Activated CD4-positive, alpha-beta T cell treated with anti-CD3 and anti-CD28 coated beads, Interleukin-2, Interleukin-4, amounts not matched to agents 100 ng/mL and 50 ng/mL, durations not matched to agents 16 hours and 8 hours (primary cell): ENCODE measurements at places on chromosomes 16 and 17.

GRCh38 chr16:89318871-89319630, 101.5 kb downstream of the ZNF778 start:
- DNase-seq = no peak

GRCh38 chr16:1766231-1766630, 5.1 kb downstream of the NME3 start:
- no peak for DNase-seq

DNA sequence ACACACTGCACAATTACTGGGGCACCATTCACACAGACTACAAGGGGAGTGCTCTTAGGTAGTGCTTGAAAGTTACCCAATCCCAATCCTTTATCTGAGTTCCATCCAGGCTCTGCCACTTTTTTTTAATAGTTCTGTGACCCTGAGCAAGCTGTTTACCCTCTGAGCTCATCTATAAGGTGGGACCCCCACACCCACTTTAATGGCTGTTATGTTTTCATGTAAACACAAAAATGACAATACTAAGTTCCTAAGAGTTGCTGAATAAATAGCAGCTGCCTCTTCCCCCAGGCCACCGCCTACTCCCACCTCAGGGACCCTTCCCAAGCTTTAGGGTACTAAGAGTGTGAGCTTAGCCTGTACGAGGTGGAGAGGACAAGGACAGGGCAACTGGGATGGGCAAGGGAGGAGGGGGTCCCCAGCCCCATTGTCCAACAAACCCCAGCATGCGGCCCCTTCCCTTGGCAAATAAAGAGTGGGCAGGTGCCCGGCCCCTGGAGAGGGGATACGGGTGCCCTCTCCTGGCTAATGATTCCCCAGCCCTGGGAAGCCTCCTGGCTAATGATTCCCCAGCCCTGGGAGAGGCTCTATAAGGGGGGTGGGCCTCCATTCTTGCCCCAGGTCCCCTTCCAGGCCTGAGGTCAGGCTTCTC, 14.6 kb downstream of the SLC13A2 start:
- no peak for DNase-seq

- no peak for DNase-seq
These were observed 33.2 kb upstream of the SHISA9 start for GRCh38 chr16:12868169-12868568.
